Small intestine (tissue), 16 donors: ENCODE measurements at places on chromosomes 3 and 15. TPM values are rescaled to one million over a fixed set of nuclear protein-coding genes. Genes with fewer than 3 reads are reported as not detected.
A peak's percentile ranks its signal among the peaks of the same experiment; 100 is the strongest.

GRCh38 chr15:70264014-70264582 is 166.4 kb upstream of the TLE3 start:
- DNase-seq: no peak

- DNase-seq: no peak
Measured at GRCh38 chr15:58702233-58702632, 47.3 kb downstream of the ADAM10 start.

DNA sequence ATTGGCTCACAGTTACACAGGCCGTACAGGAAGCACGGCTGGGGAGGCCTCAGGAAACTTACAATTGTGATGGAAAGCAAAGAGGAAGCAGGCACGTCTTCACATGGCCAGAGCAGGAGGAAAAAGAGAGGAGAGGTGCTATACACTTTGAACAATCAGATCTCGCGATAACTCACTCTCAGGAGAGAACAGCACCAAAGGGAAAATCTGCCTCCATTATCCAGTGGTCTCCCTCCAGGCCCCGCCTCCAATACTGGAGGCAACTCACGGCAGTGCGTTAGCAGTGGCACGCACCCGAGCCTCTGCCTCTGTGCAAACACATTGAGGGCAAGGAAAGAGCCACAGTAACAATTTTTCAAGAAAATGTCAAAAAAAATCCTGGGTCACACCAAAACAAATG is 11.0 kb downstream of the OSTN start:
- no peak for DNase-seq

The ST8SIA2 gene
- polyA plus RNA-seq: not detected

The ONECUT1 gene
- not detected for polyA plus RNA-seq

The MASP1 gene
- polyA plus RNA-seq: 67.2 TPM

GRCh38 chr3:114362815-114363214 is 69.0 kb downstream of the TIGIT start:
- DNase-seq: peak; percentile 20

- no peak for DNase-seq
Measured at GRCh38 chr3:2061360-2061759, 37.3 kb upstream of the CNTN4 start.

DNA sequence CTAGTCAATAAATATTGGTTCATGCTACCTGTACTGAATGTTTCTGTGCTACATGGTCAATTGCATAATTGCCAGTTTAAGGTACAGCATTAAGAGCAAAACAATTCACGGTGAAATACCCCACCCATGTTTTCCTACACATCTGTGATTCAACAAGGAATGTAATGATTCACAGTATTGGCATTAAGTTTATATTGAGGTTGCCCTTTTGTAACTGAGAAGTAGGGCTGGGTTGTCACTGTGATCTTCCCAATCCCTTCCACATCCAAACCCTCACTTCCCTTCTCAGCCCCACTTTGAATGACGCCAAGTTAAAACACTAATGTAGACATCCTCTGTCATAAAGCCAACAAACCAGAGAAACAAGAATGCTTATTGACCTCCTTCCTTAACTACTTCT is 112.0 kb upstream of the TJP1 start:
- DNase-seq: peak; percentile 60

DNA sequence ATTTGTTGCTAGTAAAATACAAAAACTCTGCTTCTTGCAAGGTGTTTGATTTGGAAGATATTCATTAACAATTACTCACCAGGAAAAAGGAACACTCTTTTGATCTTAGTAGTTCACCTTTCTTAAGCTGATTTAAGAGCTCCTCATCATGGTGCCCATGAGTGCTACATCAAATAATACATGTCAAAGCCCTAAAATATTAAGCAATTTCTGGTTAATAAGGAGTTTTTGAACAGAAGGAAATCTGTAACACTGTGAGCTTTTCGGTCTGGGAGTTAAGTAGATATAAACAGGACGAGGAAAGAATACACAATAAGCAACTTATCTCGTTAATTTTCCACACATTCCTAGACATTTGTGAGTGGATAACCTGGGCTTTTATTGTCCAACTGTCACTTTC is 83.9 kb upstream of the DCBLD2 start:
- no peak for DNase-seq

The NR2E3 gene
- polyA plus RNA-seq: 0.27 TPM

- no peak for DNase-seq
Measured at GRCh38 chr15:85611361-85611760, 183.4 kb downstream of the KLHL25 start.

The GCHFR gene
- 145 TPM for polyA plus RNA-seq

The GP9 gene
- polyA plus RNA-seq: not detected

GRCh38 chr3:175255698-175256097 is 396.6 kb downstream of the NAALADL2 start:
- DNase-seq: no peak

DNA sequence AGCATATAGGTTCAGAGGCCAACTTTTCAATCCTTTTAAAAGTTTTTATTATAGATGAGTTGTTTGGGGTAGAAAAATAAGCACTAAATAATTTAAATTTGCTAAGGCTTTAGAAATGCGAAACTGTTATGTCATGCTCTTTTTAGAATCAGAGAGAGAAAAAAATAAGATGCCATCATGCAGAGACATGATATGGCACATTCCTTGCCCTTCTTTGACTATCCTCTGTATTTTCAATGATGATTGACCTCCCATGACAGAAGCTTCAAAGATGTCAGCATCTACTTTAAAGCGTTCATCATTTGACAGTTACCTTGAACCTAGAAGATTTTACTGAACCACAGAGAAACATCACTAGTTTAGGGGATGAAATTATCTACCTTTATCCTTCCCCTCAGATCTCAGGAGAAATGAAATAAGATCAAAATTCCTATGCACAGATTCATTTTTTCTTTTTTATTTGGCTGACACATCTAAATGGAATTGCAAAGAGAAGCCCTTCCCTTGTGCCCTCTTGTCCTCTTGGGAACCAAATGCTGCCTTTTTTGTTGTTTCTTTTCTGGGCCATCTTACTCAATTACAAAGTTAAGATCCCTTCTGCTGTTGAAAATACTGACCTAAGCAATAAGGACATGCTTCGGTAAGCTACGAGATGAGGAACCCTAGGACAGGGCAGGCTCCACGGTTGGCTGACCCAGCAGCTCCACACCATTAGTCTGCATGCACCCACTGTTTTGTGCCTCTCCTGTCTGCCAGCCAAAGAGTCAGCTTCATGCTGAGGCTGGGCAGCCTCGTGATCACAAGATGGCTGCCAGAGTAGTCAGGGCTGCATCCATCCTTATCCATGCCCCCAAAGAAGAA is 289.7 kb upstream of the TPM1 start:
- no peak for DNase-seq

DNA sequence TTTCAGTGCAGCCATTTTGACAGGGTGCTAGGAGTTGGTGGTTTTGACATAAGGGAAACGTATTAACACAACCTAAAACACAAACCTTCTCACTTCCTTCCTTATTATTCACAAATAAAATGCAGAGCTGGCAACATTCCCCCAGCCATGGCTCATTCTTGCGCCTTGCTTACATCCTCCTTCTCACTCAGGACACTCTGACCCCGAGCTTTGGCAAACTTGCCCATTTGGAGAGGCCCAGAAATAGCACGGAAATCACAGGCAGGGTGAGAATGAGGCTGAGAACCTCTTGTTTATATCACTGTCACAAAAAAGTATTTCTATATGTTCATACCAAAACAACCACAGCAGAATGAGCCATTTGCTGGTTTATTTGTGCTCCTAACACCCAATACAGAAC is 244.3 kb downstream of the NTRK3 start:
- no peak for DNase-seq

DNA sequence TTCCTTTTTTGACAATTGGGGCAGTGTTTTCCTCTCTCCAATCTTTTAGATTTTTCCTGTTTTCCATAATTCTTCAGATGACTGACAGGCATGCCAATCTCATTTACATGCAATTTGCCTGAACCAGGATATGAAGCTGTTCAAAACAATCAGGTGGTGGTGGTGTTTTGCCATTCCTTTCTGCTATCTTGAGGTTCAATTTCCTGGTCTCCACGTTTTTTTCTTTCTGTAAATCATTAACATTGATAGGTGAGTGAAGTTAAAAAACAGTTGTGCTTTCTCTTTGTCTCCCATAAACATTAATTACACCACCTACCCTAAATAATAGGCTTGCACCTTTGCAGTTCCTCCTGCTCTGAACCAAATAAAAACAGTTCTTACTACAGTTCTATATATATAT is 49.1 kb downstream of the C2CD4A start:
- peak; percentile 79 for DNase-seq

The ARHGEF26 gene
- polyA plus RNA-seq: 6.5 TPM

GRCh38 chr3:179036226-179036625 is 35.4 kb downstream of the ZMAT3 start:
- no peak for DNase-seq

The PXYLP1 gene
- polyA plus RNA-seq: 2.2 TPM

- no peak for DNase-seq
Measured at GRCh38 chr3:159902546-159903314, 85.9 kb upstream of the IL12A start.

DNA sequence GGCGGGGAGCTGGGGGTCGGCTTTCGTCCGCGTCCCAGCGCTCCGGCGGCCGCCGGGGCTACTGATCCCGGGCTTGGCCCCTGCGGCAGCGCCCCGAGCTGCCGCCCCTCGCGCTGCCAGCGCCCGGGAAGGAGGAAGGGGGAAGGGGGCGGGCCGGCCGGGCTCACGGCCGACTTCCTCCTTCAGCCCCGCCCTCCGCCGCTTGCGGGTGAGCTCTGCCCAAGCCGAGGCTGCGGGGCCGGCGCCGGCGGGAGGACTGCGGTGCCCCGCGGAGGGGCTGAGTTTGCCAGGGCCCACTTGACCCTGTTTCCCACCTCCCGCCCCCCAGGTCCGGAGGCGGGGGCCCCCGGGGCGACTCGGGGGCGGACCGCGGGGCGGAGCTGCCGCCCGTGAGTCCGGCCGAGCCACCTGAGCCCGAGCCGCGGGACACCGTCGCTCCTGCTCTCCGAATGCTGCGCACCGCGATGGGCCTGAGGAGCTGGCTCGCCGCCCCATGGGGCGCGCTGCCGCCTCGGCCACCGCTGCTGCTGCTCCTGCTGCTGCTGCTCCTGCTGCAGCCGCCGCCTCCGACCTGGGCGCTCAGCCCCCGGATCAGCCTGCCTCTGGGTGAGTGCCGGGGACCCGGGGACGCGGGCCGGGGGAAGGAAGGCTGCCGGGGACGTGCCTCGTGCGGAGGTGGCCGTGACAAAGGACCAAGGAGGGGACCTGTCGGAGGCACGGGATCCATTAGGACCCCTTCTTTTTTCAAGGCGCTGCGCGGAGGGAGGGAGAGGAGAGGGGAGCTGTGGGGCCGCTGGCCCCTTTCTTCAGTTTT is at the start of gene SEMA4B:
SEMA4B (plus strand) TSS at position 201 of the 814 bp plus-strand sequence; CDS start at position 450, 249 bp downstream.
- DNase-seq: peak; percentile 86
